ENCODE measurements at places on chromosomes 1 and 21.

GRCh38 chr1:203453016-203453415 lies 22.6 kb upstream of the PRELP start:
- DNase-seq = no peak

DNA sequence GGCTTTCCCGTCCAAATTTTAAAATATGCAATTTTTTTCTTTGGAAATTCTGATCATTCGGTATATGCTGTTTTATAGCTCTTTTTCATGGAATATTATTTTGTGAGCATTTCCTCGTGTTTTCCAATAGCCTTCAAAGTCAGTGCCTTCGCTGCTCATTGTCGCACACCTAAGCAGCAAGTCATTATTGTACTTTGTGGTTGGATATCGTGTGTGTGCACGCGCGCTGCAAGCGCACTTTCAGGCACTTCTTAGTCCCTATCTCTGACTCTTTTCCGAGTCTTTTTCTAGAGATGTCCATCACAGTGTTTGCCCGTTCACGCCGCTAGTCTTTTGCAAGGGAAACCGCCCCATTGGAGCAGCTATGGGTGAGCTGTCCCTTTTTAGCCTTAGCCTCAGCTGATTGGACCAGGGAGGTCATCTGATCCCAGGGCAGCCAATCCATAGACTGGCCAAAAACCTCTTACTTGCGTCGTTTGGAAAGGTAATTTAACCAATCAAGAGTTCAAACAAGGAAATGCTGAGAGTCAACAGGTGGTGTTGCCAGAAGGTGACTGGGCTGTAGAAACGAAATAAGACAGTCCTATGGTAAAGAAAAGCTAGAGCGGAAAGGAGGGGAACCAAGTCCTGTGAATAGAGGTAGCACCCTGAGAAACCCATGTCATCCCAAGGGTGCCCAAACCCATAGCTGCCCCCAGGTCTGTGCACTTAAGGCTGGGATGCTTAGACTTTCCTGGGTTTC lies 710 bp upstream of the HYI start:
- peak; percentile 77 for DNase-seq

GRCh38 chr1:67723620-67724019 lies 38.6 kb downstream of the GADD45A start:
- no peak for DNase-seq

GRCh38 chr21:39788383-39788782 lies 43.4 kb downstream of the IGSF5 start:
- DNase-seq = no peak

GRCh38 chr1:116835161-116835560 lies 74.6 kb upstream of the PTGFRN start:
- no peak for DNase-seq

DNA sequence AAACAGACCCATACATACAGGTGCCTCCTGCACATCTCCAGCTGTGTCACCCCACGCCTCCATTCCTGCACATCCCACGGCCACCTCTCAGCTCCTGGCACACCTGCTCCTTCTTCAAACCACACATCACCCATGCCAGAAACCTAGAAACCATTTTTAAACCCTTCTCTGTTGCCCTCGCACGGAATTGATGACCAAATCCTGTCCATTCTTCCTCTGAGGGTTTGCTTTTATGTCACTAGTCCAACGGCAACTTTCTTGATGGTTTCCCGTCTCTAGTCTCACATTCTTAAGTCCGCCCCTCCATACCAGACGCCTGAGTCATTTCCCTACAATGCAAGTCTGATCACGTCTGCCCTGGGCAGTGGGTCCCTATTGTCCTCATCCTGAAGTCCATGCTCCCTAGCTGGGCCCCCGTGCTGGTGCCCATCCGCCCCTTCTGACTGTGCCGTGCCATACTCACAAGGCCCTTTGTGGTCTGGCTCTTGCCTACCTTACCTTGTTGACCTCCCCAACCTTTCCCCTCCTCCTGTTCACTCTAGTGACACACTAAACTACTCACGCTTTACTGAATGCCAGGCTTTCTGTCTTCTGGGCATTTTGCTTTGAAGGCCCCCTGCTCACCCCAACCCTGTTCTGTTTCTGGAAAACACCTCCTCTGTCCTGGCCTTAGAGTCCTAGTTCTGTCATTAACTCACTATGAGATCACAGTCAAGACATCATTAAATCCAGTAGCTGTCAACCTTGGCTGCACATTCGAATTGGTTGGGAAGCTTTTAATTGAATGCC lies 17.6 kb downstream of the SLC2A1 start:
- no peak for DNase-seq

- no peak for DNase-seq
Observed at GRCh38 chr1:16250524-16251251, 13.7 kb upstream of the CPLANE2 start.

DNA sequence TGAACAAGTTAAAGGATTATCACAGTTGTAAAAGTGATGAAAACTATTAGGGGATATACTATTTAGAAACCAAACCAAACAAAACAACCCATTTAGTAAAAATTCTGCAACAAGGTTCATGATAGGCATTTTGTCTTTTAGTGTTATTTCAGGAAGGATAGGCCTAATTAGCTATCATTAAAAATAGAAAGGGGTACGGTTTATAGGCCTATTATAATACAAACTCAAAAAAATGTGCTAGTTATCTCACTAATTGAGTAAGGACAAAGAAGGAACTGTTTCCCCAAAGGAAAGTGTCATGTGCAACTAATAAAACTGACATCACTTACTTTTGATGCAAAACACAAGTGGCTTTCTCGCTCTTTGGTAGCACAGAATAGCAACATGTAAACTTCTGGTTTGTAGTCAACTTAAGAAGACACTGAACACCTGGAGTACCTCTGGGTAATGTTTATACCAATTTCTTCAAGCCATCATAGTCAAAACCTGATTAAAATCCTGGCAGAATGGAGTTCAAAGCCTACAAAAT lies 28.5 kb downstream of the SLC16A1 start:
- DNase-seq = no peak

DNA sequence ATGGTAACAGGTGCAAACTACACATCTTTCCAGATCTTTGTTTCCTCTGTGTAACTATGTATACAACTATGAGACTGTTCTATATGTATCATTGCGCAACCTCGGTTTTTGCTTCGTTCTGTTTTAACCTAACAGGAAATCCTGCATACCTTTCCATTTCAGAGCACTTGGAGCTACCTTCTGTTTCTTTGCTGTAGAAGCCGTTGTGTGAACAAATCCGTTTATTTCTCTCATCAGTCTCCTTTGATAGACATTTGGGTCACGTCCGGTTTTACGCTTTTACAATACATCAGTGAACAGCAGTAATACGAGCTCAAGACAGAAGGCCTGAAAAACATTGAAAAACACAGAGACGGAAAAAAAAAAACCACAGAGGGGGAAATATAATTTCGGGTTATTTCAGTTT lies 10.5 kb downstream of the ATP5IF1 start:
- DNase-seq = no peak

- DNase-seq = no peak
Observed at GRCh38 chr21:32427958-32428623, 15.6 kb downstream of the EVA1C start.

DNA sequence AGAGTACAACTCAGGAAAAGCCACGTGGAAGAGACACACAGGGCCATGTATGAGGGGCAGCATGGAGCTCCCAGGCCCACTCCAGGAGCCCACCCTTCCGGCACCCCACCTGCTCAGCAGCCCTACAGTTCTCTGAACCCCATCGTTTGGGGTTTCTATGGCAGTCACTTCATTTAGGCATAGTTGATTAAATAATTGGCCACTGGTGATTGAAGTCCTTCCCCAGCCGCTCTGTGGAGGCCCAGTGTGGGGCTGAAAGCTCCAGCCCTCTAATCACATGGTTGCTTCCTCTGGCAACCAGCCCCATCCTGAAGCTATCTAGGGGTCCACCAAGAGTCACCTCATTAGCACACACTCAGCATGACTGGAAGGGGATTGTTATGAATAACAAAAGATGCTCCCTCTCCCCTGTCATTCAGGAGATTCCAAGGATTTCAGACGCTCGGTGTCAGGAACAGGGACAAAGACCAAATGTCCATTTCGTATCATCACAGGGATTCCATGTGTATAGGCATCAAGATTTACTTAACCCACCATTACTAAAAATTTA lies 12.2 kb upstream of the S100A7A start:
- DNase-seq = no peak

- DNase-seq = no peak
Observed at GRCh38 chr1:165218731-165219130, 137.8 kb downstream of the LMX1A start.

DNA sequence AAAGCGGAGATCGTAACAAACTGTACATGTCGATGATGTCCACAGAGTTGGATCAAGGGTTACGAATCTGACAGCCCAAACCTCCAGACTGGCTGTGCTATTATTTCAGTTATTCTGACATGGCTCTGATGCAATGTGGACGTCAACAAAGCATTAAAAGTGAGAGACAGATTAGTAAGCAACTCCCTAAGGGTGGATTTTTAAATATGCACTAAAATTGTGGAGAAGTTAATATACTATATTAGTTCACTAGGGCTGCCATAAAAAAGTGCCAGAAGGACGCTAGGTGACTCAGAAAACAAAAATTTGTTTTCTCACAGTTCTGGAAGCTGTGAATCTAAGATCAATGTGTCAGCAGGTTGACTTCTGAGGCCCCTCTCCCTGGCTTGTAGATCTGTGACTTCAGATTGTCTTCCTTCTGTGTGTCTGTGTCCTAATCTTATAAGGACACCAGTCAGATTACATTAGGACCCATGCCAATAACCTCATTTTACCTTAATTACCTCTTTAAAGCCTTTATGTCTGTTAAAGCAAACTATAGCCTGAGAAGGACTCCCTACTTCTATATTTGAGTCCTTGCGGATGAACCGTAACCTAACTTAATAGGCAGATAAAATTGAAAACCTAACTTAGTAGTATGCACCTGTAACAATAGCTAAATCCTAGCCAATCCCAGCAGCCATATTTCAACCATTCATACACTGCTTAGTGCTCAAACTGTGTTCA lies 66.0 kb upstream of the BACH1 start:
- no peak for DNase-seq

DNA sequence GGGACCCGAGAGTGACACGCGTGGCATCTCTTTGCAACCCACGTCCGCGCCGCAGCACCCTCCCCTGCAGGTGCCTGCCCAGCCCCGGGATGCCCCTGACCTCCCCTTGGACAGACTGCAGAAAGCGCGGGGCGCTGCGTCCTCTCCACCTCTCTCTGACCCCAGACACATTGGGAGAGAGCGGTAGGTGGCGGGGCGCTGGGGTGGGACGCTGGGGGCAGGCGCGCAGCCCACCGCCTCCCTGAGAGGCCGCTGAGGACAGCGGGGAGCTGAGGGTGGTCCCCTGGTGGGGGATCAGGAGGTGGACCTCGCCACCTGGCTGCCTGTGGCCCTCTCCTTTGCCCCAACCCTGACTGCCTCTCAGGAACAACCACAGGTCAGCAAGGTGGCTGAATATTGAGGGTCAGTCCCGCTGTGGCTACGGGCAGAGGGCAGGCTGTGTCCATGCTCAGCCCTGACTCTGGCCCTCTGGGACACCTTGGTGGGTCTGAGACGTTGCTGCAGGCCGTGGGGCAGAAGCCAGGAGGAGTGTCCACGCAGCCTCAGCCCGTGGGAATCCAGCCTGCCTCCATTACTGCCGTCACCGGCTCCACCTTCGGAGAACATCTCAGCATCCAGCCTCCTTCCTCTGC lies 761 bp upstream of the UBE2J2 start:
- DNase-seq = no peak

GRCh38 chr1:58584082-58584895 lies 7.2 kb upstream of the TACSTD2 start:
- DNase-seq = no peak

GRCh38 chr1:162088281-162088969 lies 18.9 kb downstream of the NOS1AP start:
- no peak for DNase-seq

DNA sequence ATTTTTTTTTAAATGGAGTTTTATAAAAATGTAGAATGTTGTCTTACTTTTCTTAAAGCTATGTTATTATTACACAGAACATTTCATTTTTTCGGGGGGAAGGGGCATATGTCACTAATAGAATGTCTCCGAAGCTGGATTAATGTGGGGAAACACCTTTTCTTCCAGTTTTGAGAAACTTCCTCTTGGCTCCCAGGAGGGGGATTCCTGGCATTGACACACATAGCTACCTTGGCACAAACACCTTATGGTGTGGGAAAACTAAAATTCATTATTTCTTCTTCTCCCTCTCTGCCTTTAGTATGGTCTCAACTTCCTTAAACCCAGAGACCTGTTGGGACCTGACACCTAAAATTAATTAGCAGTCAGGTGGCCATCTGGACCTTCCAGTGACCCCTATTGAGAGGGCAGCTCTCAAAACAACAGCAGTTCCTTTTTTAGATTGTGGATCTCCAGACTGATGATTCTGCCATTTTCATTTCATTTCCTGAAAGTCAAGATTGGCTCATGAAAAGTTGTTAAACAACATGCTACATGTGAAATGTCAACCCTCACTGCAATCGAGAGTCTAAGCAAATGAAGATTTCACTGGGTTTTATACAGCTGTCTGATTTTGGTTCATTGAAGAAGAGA lies 70.1 kb upstream of the EDEM3 start:
- no peak for DNase-seq

DNA sequence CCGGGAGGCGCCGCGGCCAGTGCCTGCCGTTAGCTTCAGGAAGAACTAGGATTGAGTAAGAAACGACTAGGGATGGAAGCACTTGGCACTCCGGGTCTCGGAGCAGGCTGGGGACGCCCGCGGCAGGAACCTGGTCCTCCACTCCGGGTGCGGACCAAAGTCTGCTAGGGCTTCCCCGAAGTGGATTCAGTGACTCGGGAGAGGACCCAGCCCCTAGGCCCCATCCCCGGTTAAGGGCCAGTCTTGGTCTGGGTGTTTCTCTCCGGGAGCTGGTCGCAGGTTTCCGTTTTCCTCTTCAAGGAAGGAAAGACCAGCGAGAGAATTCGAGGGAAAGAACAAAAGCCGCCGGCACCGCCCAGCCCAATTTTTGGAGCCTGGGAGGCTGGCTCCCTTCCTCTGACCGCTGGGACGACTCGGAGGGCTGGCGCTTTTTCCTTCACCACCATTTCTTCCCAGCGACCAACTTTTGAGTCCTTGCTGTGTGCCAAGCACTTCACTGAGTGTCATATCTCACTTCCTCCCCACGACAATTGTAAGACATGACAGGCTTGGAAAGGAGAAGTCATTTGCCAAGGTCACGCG lies 16.8 kb upstream of the STMN1 start:
- no peak for DNase-seq

- no peak for DNase-seq
Observed at GRCh38 chr1:109659145-109659544, 3.2 kb downstream of the GSTM4 start.

DNA sequence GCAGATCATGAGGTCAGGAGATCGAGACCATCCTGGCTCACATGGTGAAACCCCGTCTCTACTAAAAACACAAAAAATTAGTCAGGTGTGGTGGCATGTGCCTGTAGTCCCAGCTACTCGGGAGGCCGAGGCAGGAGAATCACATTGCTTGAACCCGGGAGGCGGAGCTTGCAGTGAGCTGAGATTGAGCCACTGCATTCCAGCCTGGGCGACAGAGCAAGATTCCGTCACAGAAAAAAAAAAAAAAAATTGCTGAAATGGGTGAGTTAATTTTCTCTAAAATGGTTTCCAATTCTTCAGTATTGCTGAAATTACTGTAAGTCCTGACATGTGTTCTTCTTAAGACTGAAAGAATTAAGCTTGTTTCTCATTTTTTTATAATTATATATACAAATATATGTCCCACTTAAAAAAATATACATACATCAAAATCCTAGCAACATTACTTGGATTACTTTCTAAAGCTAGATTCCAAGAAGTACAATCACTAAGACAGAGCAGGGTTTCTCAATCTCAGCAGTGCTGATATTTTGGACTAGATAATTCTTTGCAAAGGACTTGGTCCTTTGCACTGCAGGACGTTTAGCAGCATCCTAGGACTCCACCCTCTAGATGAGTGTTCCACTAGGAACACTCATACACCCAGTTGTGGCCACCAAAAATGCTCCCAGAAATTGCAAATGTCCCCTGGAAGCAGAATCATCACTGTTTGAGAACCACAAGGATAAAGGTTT lies 24.8 kb downstream of the ZNHIT6 start:
- DNase-seq = no peak
